ENCODE measurements at places on chromosomes 3 and 15. TPM values are rescaled to one million over a fixed set of nuclear protein-coding genes. Genes with fewer than 3 reads are reported as not detected.

Gene KBTBD8
- 0.23 TPM for polyA plus RNA-seq

Gene KLHL6
- 1.2 TPM for polyA plus RNA-seq

Gene PPARG
- 218 TPM for polyA plus RNA-seq

Gene ADAMTSL3
- 3.7 TPM for polyA plus RNA-seq

Gene PSTPIP1
- 9.1 TPM for polyA plus RNA-seq

Gene SERINC4
- 0.46 TPM for polyA plus RNA-seq

Gene ISL2
- 0.07 TPM for polyA plus RNA-seq

Gene CLDN18
- polyA plus RNA-seq, result 0.38 TPM

Gene KCNH8
- polyA plus RNA-seq, result not detected

Gene GPR27
- polyA plus RNA-seq, result 3.9 TPM

Gene KBTBD13
- 0.03 TPM for polyA plus RNA-seq

Gene POU1F1
- polyA plus RNA-seq, result not detected

Gene CFAP91
- 5.0 TPM for polyA plus RNA-seq

Gene TMEM108
- polyA plus RNA-seq, result 0.45 TPM

Gene ZPLD1
- 0.03 TPM for polyA plus RNA-seq

Gene B3GALNT1
- 2.7 TPM for polyA plus RNA-seq

Gene ALDH1L1
- 38.3 TPM for polyA plus RNA-seq

Gene C3orf49
- polyA plus RNA-seq, result not detected

Gene NANOGP8
- not detected for polyA plus RNA-seq

Gene GOLGA6B
- polyA plus RNA-seq, result not detected

Gene ZNF620
- polyA plus RNA-seq, result 1.7 TPM

Gene CYP1A1
- 12.7 TPM for polyA plus RNA-seq

Gene CCDC9B
- 4.3 TPM for polyA plus RNA-seq

Gene GPR62
- polyA plus RNA-seq, result not detected

Gene P3H2
- polyA plus RNA-seq, result 1.2 TPM

Measured in adipose tissue (tissue), 3 donors.